ENCODE measurements at places on chromosomes 5 and 9. TPM values are rescaled to one million over a fixed set of nuclear protein-coding genes. Genes with fewer than 3 reads are reported as not detected.
A peak's percentile ranks its signal among the peaks of the same experiment; 100 is the strongest.

NTRK2 gene
- 2.1 TPM for total RNA-seq

IL31RA gene
- total RNA-seq: not detected

GLDC gene
- total RNA-seq: 42.9 TPM

TMEM167A gene
- 145 TPM for total RNA-seq

TLX3 gene
- 161 TPM for total RNA-seq

NUDT12 gene
- total RNA-seq: 10.9 TPM

DNA sequence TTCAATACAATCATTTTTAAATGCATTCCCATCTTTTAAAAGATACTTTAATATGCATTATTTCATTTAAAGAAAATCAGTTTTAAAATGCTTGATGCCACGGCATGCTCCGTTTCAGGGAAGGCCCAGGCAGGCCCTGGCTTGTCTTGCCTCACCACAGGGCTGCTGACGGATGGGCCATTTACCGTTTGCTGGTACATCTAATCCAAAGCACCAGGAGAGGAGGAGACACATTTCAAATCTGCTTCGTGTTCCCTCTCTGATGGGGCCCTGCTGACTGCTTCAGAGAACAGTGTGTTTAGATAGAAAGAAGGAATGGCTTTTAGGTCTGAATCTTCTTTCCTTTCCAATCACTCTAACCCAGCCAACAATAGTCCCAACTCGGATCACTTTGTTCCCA, 185.2 kb downstream of the DCP2 start:
- no peak for DNase-seq

DNA sequence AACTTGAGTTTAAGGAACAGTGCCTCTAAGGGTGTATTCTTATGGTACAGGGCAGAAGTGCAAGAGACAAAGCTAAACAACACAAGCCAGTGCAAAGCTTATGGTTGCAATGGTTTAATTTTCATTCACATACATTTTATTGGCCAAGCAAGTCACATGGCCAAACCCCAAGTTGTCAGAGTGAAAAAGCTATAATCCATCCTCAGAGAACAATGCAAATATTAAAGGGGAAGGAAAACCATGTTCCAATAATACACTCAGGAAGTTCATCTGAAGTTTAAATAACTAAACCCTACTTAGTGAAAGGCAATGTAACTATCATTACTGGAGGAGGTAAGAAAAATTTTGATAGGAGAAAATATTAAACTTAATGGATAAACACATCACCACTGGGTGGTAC, 26.6 kb upstream of the TLR4 start:
- DNase-seq: no peak

DNA sequence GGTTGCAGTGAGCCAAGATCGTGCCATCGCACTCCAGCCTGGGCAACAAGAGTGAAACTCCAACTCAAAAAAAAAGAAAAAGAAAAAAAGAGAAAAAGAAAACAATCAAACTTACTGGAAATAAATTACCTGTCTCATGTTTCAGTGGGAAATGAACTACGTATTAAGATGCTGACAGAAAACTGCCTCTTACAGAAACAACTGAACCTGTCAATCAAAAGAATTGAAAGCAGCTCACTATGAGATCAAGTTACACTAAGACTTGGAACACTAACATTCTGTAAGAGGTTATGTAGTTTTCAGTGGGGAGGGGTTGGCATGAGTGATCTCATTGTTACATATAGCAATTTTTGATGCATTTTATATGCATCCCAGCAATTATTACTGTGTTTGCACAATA, 64.4 kb upstream of the SPATA31E1 start:
- no peak for DNase-seq

GRCh38 chr9:120477534-120478001, 102.4 kb downstream of the CDK5RAP2 start:
- peak; percentile 80 for DNase-seq

DNA sequence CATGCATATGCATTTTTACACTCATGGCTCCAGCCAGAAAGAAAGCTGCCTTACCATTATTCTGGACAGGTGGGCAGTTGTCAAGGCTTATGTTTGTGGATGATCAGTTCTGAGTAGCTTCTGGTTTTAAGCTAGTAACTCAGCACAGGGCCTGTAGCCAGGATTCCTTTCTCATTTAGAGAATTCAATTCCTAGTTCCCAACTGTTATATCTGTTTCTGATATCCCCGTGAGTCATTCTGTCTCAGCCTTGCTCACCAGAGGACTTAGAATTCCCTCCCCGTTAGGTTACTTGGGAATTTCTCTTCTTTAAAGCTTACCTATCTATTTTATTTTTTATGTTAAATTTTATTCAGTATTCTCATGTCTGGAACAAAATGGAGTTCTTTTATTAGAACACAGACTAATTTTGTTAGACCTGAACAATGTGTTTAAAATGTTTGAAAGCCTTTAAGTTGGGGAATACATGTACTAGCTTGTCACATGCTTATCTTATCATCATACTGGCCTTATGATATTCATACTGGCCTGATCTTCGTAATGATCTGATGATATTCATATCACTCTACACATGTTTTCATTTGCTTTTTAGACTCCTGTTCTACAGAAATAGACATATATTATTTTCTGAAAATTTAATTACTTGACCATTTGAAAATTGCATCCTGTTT, 47.1 kb downstream of the CAST start:
- no peak for DNase-seq

- no peak for DNase-seq
These were observed 978 bp upstream of the RGS14 start for GRCh38 chr5:177356746-177357145.

GRCh38 chr5:125914471-125914870, 508.7 kb upstream of the GRAMD2B start:
- no peak for DNase-seq

- DNase-seq: no peak
These were observed 42.7 kb downstream of the OR2V1 start for GRCh38 chr5:181088289-181088688.

DNA sequence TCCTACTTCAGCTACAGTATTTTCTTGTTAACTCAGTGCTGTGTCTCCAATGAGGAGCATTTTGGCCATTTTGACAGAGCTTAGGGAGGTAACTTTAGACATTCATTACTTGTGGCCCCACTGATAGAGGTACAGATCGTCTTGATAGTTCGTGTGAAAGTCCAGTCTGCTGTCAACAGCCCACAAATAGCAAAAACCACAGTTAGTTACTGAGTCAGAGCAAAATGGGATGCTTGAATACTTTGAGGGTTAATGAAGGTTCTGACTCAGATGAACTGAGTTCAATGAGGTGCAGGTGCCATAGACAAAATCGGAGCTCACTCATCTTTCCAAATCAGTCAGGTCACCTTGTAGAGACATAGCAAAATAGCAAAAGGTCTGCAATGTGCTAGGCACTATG, 163.1 kb upstream of the TLE4 start:
- DNase-seq: no peak

GRCh38 chr5:121681229-121681855, 170.3 kb upstream of the FTMT start:
- DNase-seq: no peak

- DNase-seq: no peak
These were observed 126.0 kb downstream of the EGFLAM start for GRCh38 chr5:38384396-38384795.

- DNase-seq: no peak
These were observed 49.9 kb downstream of the ITGA1 start for GRCh38 chr5:52837591-52838001.

GRCh38 chr5:5619546-5619945, 197.1 kb downstream of the ICE1 start:
- DNase-seq: no peak
